ENCODE measurements at places on chromosomes 5 and 9.

DNA sequence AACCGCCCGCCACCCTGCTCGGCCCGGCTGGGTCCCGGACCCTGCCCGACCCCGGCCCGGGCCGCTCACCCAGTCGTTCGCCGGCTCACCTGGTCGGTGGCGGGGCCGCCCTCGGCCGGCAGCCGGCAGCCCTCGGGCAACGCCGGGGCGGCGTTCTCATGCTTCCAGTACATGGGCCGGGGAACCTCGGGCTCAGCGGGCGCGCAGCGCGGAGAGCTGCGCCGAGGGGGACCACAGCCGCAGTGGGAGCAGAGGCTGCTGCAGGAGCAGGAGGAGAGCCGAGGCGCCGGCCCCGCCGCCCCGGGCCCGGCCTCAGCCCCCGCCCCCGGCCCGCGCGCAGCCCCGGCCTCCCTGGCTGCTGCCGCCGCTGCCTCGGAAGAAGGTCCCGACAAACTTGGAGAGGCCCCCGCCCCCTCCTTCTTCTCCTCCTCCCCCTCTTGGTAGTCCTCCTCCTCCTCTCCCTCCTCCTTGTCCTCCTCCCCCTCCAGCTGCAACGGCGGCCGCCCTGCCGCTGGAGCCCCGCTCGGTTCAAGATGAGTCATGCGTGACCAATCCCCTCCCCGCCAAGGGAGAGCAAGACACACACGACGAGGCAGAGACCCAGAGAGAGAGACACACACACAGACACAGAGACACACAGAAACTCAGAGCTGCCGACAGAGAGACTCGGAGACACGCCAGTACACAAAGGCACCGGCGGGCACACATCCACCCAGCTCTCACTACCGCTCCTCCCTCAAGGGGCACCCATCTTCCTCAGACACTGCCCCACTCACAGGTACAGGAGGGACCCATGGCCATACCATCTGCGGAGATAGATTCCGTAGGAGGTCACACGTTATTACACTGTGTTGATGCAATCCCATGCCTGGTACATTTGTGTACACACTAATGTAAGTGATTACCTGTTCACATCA is at the start of gene LHX6:
Gene LHX6 (minus strand): TSS at position 390 of the 917 bp plus-strand sequence. CDS start 217 bp downstream, at position 173.
- no peak for DNase-seq

- DNase-seq: no peak
Observed at GRCh38 chr9:97441729-97442128, 29.8 kb downstream of the TDRD7 start.

- no peak for DNase-seq
Observed at GRCh38 chr5:31036411-31036810, 157.1 kb upstream of the CDH6 start.

- no peak for DNase-seq
Observed at GRCh38 chr5:134070725-134071613, 43.5 kb upstream of the TCF7 start.

DNA sequence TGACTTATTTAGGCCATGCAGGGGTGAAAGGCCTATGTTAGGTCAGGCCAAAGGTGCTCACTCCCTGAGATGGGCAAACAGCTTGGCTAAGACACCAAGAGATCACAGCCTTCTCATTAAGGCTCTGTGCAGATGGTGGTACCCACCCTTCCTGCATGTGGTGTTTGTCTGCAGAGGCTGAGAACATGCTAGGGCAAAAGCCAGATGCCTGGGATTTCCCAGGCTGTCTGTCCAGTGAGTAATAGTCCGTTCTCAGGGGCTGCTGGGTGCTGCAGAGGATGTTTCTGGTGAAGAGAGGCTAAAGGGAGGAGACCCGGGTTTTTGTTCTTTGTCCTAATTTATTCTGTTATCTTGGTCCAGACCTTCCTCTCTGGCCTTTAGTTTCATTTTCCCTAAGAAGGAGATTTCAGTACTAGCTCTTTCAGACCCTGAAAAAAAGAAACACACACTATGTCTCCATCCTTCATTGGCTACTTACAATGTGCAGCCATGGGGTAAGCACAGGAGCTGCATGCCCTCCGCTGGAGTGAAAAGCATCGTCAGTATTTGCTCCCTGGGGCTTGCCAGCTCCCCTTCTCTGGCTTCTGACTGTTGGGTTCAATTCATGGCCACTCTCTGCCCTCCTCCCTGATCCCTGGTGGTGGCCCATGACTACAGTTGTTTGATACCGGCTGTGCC is 23.4 kb upstream of the GLRA1 start:
- DNase-seq: no peak
